Osteocyte (in vitro differentiated cells): ENCODE measurements at places on chromosomes 16 and 17.
A peak's percentile ranks its signal among the peaks of the same experiment; 100 is the strongest.

GRCh38 chr17:50169121-50169764, 3.4 kb downstream of the SGCA start:
- DNase-seq, result no peak

DNA sequence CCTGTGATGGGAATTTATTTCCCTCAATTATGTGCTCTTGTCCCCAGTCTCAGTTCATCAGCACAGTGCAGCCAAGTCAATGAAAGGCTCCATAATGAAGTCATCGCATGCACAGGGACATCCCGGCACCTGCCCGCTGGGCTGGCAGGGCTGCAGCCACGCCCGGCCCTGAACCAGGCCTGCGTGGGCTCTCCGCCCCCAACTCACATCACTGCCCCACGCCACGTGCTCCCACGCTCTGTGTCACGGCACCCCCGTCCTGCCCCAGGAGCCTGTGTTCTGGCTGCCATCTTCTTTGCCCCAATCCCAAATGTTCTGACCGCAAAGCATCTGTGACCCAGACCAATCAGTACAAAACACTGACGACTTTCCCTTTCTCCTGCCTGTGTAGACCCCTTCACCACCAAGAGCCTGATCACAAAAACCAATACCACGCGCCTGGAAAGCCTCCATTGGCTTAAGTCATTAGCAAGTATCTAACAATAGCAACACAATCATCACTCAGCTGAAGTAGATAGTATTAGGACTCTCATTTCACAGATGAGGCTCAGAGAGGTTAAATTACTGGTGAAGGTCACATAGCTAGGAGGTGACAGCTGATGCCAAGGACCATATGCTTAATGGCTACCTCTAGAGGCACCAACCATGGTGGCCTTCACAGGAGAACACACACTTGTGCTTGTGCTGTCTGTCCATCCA, 202.5 kb downstream of the ZFHX3 start:
- DNase-seq, result no peak

- DNase-seq, result peak; percentile 84
Measured at GRCh38 chr17:58312021-58312630, 16.5 kb downstream of the TSPOAP1 start.

GRCh38 chr17:22217135-22217534, 524.8 kb downstream of the KCNJ18 start:
- peak; percentile 67 for DNase-seq

GRCh38 chr17:17568772-17569195, 22.7 kb downstream of the PEMT start:
- no peak for DNase-seq

DNA sequence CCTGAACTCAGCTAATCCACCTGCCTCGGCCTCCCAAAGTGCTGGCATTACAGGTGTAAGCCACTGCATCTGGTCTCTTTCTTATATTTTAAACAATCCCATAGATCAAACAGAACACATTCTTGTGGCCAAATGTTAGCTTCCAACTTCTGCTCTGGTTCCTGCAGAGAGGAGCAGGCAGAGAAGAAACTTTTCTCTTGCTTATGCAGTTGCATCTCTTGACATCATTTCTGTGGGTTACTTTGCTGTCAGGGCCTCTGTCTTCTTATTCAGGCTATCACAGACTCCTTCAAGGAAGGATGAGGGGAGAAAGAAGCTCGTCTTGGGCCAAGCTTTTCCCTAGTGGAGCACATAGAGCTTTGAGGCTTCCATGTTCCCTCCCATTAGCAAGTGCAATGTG, 7.8 kb downstream of the HSD17B2 start:
- DNase-seq, result no peak

- no peak for DNase-seq
Measured at GRCh38 chr17:57553991-57554825, 190.9 kb downstream of the CCDC182 start.

DNA sequence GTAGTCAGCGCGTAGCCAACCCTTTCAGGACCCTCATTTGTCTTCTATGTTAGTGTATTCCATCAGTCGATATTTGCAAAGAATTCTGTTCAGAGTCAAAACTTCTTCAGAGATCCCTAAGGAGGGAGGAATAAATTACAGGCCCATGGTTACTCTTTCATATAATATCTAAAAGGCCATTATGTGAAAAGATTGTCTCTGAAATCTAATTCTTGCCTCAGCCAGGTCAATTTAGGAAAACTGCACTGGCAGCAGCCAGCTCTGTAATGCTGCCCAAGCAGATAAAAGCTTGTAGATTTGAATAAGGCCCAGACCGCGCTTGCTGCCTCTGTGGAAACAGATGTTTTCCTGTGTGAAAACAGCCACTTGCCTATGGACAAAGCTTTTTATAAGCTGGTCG, 379.8 kb downstream of the CNTNAP4 start:
- DNase-seq, result no peak

- no peak for DNase-seq
Measured at GRCh38 chr16:23509441-23509754, 896 bp downstream of the GGA2 start.

DNA sequence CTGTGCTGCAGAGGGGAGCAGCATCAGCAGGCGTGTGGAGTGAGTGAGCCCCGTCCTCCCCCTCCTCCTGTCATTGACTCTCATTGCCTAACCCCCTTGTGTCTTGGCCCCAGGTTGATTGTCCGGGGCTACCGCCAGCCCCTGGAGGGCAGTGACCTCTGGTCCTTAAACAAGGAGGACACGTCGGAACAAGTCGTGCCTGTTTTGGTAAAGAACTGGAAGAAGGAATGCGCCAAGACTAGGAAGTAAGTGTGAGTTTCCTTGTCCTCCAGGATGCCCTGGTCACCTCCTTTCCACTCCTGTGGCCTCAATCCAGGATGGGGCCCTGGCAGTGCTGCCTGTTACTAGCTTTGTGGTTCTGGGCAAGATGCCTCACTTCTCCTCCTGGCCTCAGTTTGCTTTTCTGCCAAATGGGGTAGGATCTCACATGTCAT, 87.0 kb downstream of the ABCC1 start:
- no peak for DNase-seq
